ENCODE measurements at places on chromosomes 7 and 10.

GRCh38 chr7:100465702-100466311 is 1.7 kb upstream of the SPACDR start:
- DNase-seq: peak; percentile 74

- peak; percentile 75 for DNase-seq
Measured at GRCh38 chr7:147412782-147413556, 1177.6 kb upstream of the C7orf33 start.

DNA sequence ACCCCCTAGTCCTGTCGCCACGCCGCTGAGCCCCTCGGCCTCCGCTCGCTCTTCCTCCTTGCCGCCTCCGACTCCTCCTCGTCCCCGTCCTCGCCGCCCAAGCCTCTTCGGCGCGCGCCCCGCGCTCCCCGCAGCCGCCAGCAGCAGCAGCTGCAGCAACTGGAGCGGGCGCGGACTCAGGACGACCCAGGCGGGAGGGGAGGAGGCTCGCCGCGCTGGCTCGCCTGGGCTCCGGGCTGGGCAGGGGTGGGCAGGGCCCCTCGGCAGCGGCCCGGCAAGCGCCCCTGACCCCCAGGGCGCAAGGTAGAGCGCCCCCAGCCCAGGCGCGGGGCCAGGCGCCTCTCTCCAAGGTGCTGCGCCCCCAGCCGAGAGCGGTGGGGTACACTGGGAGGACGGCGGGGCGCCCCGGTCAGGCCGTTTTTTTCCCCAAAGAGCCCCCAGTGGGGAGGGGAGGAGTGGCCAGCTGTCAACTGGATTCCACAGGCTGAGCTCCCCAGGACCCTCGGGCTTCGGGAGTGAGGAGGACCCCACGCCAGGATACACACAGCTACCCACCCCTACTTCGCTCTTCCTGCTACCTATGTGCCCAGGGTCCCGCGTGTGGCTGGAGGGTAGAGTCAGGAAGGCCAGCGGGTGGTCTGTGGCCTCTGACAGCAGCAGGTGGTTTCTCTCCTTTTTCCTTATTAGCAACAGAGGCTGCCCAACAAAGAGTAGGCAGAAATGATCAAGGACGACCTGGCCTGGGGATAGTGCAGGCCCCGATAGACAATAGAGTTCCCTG is 903 bp upstream of the KCNMA1 start:
- peak; percentile 78 for DNase-seq

DNA sequence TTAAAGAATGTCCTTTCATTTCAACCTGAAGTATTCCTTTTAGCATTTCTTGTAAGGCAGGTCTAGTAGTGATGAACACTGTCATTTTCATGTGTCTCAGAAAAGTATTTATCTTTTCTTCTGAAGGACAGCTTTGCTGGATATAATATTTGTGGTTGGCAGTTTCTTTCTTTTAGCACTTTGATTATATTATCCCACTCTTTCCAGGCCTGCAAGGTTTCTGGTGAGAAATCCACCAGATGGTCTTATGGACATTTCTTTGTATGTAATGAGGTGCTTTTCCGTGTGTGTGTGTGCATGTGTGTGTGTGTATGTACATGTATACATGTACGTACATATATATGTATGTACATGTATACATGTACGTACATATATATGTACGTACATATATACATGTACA is 7.3 kb downstream of the CASP7 start:
- DNase-seq: no peak

GRCh38 chr10:129622736-129623135 is 155.7 kb downstream of the MGMT start:
- DNase-seq: no peak

- DNase-seq: no peak
Measured at GRCh38 chr7:37982423-37982822, 62.0 kb downstream of the EPDR1 start.

DNA sequence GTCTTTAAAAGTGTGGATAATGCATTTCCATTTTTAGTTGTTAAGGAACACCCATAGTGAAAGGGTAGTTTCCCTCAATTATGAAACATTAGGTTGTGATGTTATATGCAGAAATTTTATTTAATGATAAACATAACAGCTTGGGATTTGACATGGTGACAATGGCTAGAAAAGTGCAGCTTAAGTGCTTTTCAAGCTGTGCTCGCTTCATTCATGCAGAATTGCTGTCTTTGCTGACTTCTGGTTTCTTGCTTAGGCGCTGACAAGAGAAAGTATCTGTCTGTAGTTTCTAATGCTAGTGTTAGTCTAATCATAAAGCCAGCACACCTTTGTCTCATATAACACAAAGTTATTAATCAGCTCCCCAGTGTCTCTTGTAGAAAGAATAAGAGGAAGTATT is 170.0 kb downstream of the ARL5B start:
- DNase-seq: no peak

DNA sequence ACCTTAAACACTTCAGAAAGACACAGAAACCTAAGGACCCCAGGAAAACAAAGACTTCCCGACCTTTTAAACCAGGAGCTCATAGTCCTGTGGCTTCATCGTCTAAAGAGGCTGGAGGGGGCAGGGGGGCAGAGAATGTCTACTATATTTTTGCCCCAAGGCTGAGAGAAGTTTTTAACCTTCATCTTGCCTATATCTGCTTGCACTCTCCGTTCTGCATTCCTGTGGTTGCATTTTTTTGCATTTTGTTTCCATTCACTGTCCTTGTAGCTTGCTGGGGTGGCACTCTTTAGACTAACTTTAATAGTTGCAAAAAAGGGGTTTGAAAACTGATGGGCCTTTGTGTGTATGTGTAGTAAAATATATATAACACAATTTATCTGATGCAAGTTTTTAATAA is 23.7 kb downstream of the PRKAR2B start:
- no peak for DNase-seq

DNA sequence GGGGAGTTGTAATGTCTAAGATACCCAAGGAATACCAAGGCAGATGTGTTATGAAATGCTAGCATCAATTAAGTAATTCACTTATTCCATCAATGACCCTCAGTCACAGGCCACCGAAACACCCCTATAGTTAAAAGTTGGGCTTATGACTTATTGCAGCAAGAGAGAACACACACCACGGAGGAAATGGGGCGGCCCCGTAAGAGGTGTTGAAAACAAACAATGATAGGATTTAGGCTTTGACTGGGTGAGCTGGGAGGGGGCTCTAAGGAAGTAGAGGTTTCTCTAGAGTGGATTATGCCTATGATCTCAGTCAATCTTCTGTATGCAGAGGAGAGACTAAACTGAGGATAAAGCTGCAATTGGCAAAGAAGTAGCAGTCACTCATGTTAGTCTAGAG is 45.4 kb upstream of the PRKCQ start:
- no peak for DNase-seq

DNA sequence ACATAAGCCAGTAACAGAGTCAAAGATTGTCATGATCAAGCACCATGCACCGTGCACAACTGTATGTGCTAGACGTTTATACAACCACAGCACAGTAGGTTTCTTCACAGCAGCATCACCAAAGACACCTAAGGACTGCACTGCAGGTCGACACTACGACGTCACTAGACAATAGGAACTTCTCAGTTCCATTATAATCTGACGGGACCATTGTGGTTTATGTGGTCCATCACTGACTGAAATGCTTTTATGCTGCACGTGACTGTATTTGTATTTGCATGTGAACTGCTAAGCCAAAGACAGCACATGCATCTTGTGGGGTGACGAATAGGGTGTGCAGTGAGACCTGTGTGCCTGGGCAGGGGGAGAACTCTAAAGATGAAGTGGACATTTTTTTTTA is 164.9 kb downstream of the PARD3 start:
- no peak for DNase-seq

DNA sequence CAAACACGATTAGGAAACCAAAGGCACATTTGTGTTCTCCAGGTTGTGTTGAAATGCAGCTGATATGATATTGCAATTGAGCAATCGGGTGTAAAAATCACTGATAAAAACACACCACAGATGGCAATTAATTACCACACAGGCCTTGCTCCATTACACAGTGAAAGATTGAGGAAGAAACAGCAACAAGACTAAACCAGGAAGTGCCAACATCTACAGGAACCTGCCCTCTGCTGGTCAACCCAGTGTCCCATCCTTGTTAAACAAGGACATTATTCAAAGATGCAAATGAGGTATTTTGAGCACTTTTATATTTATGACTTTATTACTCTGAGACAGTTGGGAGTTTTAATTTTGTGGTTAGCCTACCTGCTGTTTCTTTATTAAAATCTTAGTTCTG is 765.6 kb upstream of the GHITM start:
- DNase-seq: peak; percentile 75

DNA sequence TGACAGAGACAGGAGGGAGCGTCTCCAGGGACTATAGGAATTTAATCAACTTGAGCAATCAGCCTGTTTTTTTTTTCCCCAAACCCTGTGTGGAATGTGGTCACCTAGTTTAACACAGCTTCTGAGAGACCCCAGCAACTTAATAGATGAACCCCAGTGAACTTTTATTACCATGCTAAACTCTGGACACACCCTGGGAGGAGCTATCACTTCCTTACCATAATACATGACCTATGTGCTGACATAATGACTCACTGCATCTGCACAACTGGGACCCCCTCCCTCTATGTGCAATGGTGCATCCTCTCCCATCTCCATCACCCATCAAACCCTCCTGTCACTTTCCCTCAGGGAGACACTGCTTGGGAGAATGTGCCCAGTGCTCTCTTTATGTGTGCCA is 83.7 kb downstream of the EPC1 start:
- no peak for DNase-seq

DNA sequence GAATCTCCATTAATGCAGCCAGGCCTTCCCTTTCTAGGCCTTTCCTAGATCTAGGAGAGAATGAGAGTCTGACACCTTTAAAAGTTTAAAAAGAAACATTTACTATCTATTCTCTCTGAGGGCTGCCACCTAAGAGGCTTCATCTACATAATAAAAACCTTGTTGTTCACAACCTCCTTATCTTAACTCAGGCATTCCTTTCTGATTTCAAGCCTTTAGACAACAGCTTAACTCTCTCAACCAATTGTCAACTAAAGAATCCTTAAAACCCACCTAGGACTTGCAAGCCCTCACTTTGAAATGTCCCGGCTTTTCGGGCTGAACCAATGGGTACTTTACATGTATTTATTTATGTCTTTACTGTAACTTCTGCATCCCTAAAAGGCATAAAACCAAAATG is 64.3 kb upstream of the RET start:
- no peak for DNase-seq

DNA sequence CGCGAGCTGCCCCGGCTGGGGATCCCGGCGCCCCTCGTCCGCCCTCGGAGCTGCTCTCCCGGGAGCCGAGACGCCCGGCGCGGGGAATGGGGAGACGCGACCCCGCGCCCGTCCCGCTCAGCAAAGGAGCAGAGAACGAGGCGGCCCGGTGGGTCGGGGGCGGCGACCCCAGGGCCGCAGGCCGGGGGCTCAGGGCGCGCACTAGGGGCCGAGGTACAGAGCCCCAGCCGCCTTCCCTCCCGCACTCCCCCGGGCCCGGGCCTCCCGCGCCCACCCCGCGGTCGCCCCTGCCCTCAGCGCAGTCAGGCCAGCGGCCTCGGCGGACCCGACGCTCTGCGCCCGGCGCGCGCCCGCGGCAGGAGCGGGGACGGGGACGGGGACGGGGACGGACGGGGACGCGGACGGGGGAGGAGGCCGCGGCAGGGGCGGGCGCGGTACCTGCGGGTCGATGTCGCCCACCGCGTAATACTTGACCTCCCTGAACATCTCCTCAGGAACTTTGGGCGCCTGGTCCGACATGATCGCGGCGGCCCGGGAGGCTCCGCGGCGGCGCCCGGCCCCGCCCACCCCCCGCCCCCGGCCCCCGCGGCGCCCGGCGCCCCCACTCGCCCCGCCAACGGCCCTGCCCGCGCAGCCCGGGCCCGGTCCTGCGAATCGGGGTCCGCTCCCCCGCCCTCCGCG is 373 bp downstream of the PAXIP1 start:
- DNase-seq: peak; percentile 82

- DNase-seq: no peak
Measured at GRCh38 chr10:124701435-124701834, 42.7 kb downstream of the FAM53B start.

GRCh38 chr7:189719-190118 is 2.7 kb upstream of the FAM20C start:
- no peak for DNase-seq

DNA sequence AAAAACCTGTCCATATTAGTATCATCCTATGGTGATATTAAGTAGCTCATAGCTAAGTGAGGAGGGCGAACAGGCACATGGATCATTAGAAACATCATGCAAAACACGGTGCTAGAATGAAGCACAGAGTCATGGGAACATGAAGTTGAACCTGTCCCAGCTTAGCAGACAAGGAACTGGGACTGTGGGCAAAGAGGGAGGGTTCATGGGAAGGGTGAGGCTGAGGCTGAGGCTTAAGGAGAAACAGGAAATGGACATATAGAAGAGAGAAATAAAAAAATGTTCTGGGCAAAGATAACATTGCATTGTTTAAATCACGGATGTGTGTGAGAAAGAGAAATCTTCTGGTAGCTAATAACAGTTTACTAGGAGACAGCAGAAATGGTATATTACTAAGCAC is 708.1 kb downstream of the GRID1 start:
- no peak for DNase-seq

DNA sequence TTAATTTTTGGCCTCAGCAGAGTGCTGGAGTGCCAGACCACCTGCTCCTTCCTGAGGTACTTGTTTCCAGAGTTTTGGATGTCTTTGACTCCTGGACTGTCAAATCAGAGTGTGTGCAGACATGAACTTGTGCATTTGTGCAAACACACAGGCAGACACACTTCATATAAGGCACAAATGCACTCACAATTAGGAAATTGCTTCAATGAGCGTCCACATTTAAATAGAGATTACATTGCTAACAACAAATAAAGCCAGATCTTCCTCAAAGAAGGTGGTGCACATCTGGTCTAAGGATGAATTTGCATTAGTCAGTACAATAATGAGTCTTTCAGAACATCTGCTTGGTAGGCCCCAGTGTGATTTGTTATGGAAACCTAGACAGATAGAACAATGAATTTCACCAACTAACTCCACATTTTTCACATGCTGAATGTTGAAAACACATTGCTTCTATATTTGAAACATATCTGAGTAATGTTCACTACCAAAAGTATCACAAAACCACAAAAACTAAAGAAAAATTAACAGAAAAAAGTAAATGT is 266.7 kb upstream of the INHBA start:
- DNase-seq: no peak

- peak; percentile 68 for DNase-seq
Measured at GRCh38 chr10:36888925-36889573, 236.3 kb upstream of the ANKRD30A start.

GRCh38 chr7:47715631-47716068 is 133.7 kb upstream of the TNS3 start:
- DNase-seq: no peak

DNA sequence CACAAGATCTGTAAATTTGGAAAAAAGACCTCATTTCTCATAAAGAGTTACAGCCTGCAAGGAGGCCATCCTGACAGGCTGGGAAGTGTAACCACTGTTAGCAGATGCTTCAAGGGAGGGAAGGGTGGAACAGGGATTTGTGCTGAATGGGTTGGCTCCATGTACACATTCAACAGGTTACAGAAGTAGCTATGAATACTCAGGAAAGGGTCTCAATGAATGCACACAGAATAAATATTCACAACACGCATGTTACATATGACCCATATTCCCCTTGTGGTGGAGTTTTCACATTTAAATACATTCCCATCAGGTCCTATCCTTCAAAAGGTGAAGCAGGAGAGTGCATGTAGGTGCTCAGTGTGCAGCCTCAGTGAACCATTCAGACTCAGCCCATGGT is 316.4 kb upstream of the COBL start:
- no peak for DNase-seq

GRCh38 chr7:17304926-17305325 is 6.5 kb downstream of the AHR start:
- DNase-seq: peak; percentile 82

GRCh38 chr10:52879091-52879807 is 106.7 kb upstream of the MBL2 start:
- DNase-seq: no peak

Measured in DMS53 (cell line).